ENCODE measurements at places on chromosomes 1 and 21. TPM values are rescaled to one million over a fixed set of nuclear protein-coding genes. Genes with fewer than 3 reads are reported as not detected.

- H3K27ac ChIP-seq = no peak overlapping the region
- H3K36me3 ChIP-seq = no peaks in the 10 kb centered on the region
- no peaks in the 10 kb centered on the region for H3K27me3 ChIP-seq
- no peak for DNase-seq
These were observed 14.5 kb downstream of the EYA3 start for GRCh38 chr1:28073867-28074266.

The CBS gene
- total RNA-seq = 31.8 TPM

GRCh38 chr21:17466166-17466565, 46.7 kb upstream of the CXADR start:
- H3K4me1 ChIP-seq = peaks cover 2% of the 10 kb centered on the region
- H3K27me3 ChIP-seq = no peaks in the 10 kb centered on the region
- no peak overlapping the region for H3K4me3 ChIP-seq
- H3K36me3 ChIP-seq = no peaks in the 10 kb centered on the region

DNA sequence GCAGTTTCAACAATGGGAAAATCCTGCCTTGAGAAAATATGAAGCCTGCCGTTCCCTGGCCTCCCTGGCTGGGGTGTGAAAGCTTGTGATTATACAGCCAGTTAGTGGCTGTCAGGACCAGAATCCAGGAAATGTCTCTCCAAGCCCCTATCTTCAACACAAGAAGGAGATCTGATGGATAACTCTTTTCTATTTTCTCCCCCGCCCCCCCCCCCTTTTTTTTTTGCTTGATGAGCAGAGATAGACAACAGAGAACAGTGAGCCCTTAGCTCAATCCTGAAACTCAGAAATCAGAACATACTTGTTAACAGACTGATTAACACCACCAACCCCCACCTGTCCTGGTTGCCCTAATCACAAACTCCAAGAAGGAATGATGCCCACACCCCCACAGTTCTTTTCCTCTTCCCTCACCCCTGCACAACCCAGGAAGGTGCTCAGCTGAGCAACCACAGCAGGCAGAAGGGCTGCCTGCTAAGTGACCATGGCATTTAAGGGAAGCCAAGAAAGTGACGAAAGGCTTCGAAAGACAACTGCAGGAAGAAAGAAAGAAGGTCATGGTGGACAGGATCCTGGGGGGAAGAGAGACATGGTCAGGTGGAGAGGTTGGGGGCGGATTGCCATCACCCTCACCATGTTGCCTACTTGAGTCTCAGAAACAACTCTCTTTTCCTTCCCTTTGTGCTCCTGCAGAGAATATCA, 12.3 kb upstream of the DENND2D start:
- H3K36me3 ChIP-seq = no peaks in the 10 kb centered on the region
- H3K27me3 ChIP-seq = no peaks in the 10 kb centered on the region
- H3K27ac ChIP-seq = no peak overlapping the region
- H3K4me3 ChIP-seq = no peak overlapping the region
- no peaks in the 10 kb centered on the region for H3K4me1 ChIP-seq

- no peak overlapping the region for H3K27ac ChIP-seq
- H3K27me3 ChIP-seq = no peaks in the 10 kb centered on the region
- peaks cover 2% of the 10 kb centered on the region for H3K4me1 ChIP-seq
These were observed 1.8 kb upstream of the PGBD5 start for GRCh38 chr1:230427981-230428380.

DNA sequence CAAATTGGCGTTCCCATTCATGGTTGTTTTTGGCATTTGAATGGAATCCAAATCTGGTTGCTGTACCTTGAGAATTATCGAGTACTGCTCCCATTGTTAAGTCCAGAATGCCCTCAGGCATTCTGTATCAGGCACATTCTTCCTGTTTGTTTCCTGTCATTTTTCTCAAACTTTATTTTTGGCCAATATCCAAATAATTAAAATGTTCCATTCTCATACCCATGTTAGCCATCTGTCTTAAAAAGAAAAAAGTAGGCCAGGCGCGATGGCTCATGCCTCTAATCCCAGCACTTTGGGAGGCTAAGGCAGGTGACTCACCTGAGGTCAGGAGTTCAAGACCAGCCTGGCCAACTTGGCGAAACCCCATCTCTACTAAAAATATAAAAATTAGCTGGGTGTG, 29.3 kb upstream of the SHISA4 start:
- H3K36me3 ChIP-seq = no peaks in the 10 kb centered on the region
- H3K4me3 ChIP-seq = no peak overlapping the region
- H3K4me1 ChIP-seq = no peaks in the 10 kb centered on the region

The CLEC20A gene
- total RNA-seq = not detected

GRCh38 chr1:40243351-40243750, 4.4 kb upstream of the TMCO2 start:
- DNase-seq = no peak
- no peaks in the 10 kb centered on the region for H3K36me3 ChIP-seq
- H3K4me1 ChIP-seq = no peaks in the 10 kb centered on the region
- no peak overlapping the region for H3K4me3 ChIP-seq

The PTCH2 gene
- 21.2 TPM for total RNA-seq

The FCAMR gene
- not detected for total RNA-seq

DNA sequence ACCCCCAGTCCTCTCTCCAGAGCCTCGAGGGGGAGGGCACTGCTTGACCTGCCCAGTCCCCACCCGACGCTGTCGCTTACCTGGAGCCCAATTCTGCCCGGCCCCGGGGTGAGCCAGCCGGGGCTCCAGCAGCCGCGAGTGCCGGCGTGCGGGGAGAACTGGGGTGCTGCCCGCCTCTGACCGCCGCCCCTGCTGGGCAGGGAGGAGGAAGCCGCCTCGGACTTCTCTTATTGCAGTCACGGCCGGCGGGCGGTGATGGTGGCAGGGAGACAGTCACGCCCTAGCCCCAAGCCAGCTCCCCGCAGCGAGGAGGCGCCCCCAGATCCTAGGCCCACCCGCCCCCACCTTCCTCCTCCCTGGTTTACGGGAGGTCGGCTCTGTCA, at the start of gene FGR:
Gene FGR (minus strand): TSS at position 201 of the 383 bp plus-strand sequence. CDS start 11,269 bp downstream, outside the sequence.
- H3K27ac ChIP-seq = no peak within 1 kb of the TSS
- H3K4me1 ChIP-seq = no peaks in the 10 kb centered on the region
- peak within 1 kb of the TSS; percentile 25 for H3K4me3 ChIP-seq
- H3K36me3 ChIP-seq = no peaks in the 10 kb centered on the region
- DNase-seq = no peak

The CSMD2 gene
- 0.13 TPM for total RNA-seq

- H3K36me3 ChIP-seq = no peaks in the 10 kb centered on the region
- DNase-seq = no peak
- peaks cover 6% of the 10 kb centered on the region for H3K4me1 ChIP-seq
These were observed at the start of gene RXFP4 for GRCh38 chr1:155940993-155941844. Gene RXFP4 (plus strand): TSS chr1:155941638. CDS start chr1:155941710, 72 bp downstream.

DNA sequence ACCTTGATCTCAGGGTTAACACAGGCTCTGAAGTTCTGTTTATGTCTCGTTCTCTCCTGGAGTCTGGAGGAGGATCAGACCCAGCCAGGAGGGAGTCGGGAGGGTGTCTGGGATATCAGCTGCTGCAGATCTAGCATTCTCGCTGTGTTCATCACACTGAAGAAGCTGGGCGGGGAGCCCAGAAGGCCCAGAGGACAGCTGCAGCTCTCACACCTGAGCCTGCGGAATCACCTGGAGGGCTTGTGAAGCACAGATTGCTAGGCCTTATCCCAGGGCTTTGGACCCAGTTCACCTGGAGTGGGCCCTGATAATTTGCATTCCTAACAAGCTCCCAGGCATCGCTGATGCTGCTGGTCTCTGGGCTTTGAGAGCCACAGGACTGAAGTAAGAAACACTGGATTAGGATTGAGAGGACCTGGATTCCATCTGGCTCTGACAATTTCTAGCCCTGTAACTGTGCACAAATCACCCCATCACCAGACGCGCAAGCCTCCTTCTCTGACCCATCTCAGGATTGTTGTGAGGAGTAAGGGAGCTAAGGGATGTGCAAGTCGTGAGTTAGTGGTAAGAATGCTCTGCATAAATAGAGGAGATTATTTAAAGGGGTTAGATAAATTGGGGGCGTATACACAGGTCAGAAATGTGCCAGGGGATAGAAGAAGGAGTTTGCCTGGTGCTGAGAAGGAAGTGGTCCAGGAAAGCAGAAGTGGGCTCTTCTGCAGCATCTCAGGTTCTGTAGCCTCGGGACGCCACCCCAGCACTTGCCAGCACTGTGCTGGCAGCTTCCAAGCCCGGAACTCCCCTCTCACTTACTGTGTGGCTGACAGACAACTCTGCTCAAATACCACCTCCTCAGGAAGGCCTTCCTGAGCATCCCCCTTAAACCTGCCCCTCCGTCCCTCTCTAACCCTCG, 19.1 kb downstream of the ABCA4 start:
- H3K4me3 ChIP-seq = no peak overlapping the region
- peaks cover 13% of the 10 kb centered on the region for H3K4me1 ChIP-seq
- no peak overlapping the region for H3K27ac ChIP-seq
- no peaks in the 10 kb centered on the region for H3K36me3 ChIP-seq
- H3K27me3 ChIP-seq = no peaks in the 10 kb centered on the region

The AZIN2 gene
- total RNA-seq = 7.6 TPM

DNA sequence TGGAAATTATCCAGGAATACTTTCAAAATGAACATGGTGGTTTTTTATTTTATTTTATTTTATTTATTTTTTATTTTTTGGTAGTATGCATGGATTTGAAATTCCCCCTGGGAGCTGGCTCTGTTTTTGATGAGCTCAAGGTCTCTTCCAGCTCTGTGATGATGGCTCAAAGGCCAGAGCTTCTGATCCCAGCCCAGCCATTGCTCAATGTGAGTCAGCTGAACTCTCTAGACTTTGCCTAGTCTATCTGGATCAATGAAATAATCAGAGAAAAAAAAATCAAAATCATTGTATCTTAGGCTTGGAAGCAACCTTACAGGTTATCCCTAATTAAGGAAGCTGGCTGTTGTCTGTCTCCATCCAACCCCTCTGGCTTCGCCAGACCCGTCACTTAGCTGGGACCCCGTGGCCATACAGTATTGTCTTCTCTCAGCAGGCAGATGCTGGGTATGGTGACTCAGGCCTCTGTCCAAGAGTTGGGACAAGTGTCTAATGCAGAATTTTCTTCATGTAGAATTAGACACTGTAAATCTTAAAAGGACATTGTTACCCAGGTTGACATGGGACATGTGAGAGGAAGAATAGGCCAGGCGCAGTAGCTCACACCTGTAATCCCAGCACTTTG, 90.2 kb upstream of the LPGAT1 start:
- no peaks in the 10 kb centered on the region for H3K4me1 ChIP-seq
- DNase-seq = no peak
- no peaks in the 10 kb centered on the region for H3K27me3 ChIP-seq
- H3K36me3 ChIP-seq = no peaks in the 10 kb centered on the region
- H3K4me3 ChIP-seq = no peak overlapping the region

- no peaks in the 10 kb centered on the region for H3K27me3 ChIP-seq
- no peak for DNase-seq
- no peak overlapping the region for H3K4me3 ChIP-seq
- H3K27ac ChIP-seq = no peak overlapping the region
These were observed 48.9 kb downstream of the SKI start for GRCh38 chr1:2276803-2277580.

DNA sequence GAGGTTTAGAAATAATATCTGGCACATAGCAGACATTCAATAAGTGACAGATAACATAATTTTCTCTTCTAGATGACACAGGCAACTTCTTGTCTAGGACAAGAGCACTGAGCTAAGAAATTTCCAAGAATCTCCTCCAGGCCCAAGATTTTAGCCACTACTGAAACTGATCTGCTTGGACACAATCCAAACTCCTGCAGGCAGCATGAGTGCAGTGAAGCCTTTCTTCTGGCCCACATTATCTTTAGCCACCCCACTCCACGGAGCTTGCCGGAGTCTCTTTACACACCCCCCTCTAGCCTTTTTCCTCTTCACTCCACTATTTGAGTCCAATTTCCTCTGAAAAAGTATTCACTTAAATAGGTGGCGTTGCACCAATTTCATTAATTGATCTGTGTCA, 142.9 kb upstream of the DUSP10 start:
- H3K36me3 ChIP-seq = no peaks in the 10 kb centered on the region
- H3K27me3 ChIP-seq = no peaks in the 10 kb centered on the region
- no peak for DNase-seq
- H3K4me3 ChIP-seq = no peak overlapping the region
- H3K27ac ChIP-seq = no peak overlapping the region
- H3K4me1 ChIP-seq = peaks cover 3% of the 10 kb centered on the region

- no peaks in the 10 kb centered on the region for H3K36me3 ChIP-seq
- H3K27ac ChIP-seq = no peak overlapping the region
- no peak overlapping the region for H3K4me3 ChIP-seq
- DNase-seq = no peak
These were observed 16.9 kb downstream of the CAP1 start for GRCh38 chr1:40057310-40058030.

DNA sequence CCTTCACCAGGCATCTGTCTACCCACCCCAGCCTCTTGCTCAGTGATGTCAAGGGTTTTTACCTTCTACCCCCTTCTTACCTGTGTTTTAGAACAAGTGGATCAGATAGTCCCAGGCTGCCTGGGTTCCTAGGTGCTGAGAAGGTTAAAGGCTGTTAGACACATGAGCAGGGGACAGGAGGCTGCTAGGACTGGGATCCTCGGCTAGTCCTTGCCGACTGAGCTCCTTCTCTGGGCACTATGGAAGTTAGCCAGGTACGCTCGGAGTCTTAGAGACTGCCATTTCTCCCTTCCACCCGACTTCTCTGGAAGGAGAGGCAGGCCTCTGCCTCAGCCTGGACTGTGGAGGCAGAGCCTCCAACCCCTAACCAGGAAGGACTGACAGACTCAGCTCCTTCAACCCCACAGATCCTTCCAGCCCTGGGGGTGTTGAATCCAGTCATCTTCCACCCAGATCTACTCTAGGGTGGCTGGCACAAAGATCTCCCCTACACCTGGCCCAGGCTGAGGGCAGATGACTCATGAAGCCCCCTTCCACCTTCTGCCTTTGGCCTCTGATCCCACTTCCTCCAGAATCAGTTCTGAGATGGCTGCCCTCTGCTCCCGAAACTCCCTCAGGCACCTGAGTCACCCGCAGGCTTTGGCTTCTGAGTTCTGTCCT, at the start of gene DYNLT4:
Gene DYNLT4 (minus strand): TSS at position 648 of the 660 bp plus-strand sequence. CDS start 683 bp downstream, outside the sequence.
- H3K36me3 ChIP-seq = no peaks in the 10 kb centered on the region
- H3K27me3 ChIP-seq = no peaks in the 10 kb centered on the region
- peaks cover 46% of the 10 kb centered on the region for H3K4me1 ChIP-seq
- peak within 1 kb of the TSS; percentile 7 for H3K4me3 ChIP-seq
- DNase-seq = no peak

The MTARC1 gene
- total RNA-seq = 4.7 TPM

The OTUD3 gene
- total RNA-seq = 9.4 TPM

- DNase-seq = peak; percentile 72
- H3K27ac ChIP-seq = peak overlapping the region; percentile 30
- H3K4me3 ChIP-seq = peak overlapping the region; percentile 61
- peaks cover 23% of the 10 kb centered on the region for H3K4me1 ChIP-seq
These were observed 1.2 kb downstream of the S100A10 start for GRCh38 chr1:151992303-151993083.

The RASSF5 gene
- total RNA-seq = 4.0 TPM

The PPIAL4G gene
- total RNA-seq = not detected

GRCh38 chr1:228977307-228977706, 242.0 kb downstream of the RHOU start:
- H3K36me3 ChIP-seq = no peaks in the 10 kb centered on the region
- no peak for DNase-seq
- no peak overlapping the region for H3K4me3 ChIP-seq
- H3K27ac ChIP-seq = no peak overlapping the region
- no peaks in the 10 kb centered on the region for H3K27me3 ChIP-seq
- peaks cover 9% of the 10 kb centered on the region for H3K4me1 ChIP-seq

The SLC26A9 gene
- 0.15 TPM for total RNA-seq
